NCI-H1930 (cell line): ENCODE measurements at places on chromosomes 7 and 10.

DNA sequence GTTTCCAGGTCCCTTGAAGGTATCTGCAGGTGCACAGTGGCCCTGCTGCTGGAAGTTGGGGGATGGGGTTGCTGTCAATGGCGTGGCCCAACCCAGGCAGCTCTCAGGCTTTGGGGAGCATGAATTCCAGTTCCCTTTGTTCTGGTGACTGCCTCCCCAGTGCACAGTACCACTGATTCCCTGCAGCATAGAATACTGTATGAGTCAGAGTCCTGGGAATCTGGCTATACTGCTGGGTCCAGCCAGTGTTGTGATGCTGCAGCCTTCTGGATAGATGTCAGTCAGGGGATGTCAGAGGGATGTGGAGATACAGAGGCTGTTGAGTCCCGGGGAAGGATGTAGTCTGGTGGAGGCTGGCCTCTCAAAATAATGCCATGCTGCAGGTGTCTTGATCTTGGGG lies 99.3 kb downstream of the LANCL2 start:
- DNase-seq = no peak

GRCh38 chr10:112236486-112236885 lies 46.7 kb upstream of the TECTB start:
- DNase-seq = no peak

DNA sequence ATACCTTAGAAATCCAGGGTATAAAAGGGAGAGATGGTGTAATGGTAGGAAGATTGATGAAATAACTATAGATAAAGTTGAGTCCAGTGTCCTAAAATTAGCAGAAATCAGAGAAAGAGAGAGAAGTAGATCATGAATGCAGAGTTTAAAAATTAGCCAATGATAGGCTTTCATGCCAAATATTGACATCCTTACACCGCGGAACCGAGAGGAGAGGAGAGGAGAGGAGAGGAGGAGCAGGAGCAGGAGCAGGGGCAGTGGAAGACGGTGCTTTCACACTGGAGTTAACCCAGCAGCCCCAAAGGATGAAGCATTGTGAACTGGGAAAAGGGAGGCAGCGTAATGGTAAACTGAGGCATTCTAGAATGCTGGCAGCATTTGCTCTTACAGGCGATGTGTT lies 34.2 kb upstream of the LAMB4 start:
- DNase-seq = no peak

DNA sequence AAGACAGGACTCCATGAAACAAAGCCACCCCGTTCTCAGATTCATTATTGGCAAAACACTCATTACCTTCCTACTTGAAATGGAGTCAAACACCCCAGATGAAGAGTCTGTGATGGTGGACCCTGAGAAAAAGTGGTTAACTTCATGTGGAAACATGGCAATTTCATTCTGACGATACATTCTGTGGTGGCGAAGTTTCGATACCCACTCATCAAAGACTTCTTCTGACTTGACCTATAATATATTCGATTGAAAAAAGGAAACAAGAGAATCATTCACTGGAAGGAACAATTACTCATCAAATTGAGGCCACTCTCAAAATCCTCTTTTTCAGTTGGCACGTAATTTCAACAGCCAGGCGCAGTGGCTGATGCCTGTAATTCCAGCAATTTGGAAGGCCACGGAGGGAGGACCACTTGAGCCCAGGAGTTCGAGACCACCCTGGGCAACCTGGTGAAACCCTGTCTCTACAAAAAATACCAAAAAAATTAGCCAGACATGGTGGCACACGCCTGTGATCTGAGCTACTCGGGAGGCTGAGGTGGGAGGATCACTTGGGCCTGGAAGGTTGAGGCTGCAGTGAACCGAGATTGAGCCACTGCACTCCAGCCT lies 108.8 kb upstream of the GSDME start:
- DNase-seq = no peak

DNA sequence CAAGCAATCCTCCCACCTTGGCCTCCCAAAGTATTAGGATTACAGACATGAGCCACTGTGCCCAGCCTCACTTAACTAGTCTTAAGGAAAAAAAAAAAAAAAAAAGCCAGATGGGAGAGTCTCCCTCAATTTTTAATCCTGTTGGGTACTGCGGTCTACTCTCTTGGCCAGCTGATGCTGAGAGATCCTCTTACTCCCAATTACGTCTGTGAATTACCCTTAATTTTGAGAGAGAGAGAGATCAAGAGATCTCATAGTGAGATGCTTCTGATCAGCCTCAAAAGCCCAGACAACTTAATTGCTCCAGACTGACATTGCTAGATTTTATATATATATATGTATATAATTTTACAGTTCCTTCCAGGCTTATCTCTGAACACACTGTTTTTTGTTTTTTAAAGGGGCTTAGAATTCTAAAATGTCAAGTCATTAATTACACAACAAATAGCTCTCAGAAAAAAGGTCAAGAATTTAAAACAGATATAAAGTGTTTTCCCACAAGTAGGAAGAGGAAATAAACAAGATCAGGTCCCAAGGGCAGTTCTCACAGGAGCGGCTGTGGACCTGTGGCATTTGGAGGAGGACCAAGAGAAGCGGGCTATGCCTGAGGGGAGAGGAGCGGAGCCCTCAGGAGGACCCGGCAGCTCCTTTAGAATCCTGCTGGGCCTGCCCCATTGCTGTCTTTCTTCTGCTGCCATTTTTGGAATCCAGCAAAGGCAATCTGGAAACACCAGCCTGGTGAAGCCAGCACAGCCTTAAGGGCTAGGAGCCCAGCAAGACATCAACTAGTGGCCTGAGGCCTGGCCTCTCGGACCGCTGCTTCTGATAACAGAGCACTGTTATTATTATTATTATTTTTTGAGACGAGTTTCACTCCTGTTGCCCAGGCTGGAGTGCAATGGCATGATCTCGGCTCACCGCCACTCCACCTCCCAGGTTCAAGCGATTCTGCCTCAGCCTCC lies 30.1 kb downstream of the DENND2A start:
- no peak for DNase-seq

GRCh38 chr7:47405921-47406800 lies 175.8 kb downstream of the TNS3 start:
- no peak for DNase-seq

- DNase-seq = no peak
Observed at GRCh38 chr7:74272305-74273038, 16.7 kb upstream of the CLIP2 start.

DNA sequence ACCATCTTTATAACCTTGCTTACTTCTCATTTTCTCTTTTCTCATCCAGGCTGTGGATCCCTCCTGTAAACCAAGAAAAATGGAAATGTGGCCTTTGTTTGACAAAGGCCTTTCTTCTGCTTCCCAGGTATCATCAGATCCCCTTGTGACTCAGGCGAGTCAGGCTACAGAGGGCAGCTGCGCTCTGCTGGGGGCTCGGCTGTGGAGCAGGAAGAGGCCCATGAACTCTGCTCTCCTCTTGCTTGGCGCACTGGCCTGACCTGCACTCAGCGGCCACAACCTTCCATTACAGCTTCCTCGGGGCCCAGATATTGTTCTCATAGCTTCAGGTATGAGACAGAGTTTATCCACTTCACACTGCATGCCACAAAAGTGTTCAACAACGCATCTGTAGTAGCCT lies 457.6 kb upstream of the COBL start:
- no peak for DNase-seq

GRCh38 chr7:40604601-40605438 lies 470.0 kb downstream of the SUGCT start:
- DNase-seq = peak; percentile 23

DNA sequence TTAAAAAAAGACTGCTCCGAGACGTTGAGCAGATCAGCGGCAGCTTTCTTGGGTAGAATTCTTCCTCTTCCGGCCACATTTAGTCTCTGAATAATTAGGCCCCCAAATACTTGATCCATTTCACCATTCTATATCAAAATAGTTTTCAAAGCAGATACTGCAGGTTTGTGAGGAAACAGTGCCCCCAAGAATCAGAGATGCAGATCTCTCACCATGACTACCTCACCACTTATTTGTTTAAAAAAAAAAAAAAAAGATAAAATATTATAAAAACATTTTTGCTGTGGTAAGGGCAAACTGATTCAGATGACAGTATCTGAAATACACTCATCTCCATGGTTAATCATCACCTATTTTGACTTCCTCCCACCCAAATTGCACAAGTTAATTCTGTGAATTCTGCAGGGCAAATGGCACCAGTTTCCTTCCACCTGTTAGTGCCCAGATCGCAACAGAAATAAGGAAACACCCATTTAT lies 210.4 kb downstream of the FAM107B start:
- DNase-seq = no peak

DNA sequence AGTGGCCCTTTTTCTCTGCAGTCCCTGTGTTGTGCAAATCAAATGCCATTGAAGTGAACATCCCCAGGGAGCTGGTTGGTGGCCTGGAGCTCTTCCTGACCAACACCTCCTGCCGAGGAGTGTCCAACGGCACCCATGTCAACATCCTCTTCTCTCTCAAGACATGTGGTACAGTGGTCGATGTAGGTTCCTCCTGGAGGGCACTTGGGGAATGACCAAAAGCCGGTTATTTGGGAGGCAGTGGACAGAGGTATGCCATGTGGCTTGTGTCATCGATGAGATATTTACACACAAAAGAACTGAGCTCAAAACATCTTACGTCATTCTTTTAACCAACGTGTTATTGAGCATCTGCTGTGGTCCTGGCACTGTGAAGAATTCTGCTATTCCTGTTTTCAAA lies 19.7 kb downstream of the OIT3 start:
- DNase-seq = no peak

DNA sequence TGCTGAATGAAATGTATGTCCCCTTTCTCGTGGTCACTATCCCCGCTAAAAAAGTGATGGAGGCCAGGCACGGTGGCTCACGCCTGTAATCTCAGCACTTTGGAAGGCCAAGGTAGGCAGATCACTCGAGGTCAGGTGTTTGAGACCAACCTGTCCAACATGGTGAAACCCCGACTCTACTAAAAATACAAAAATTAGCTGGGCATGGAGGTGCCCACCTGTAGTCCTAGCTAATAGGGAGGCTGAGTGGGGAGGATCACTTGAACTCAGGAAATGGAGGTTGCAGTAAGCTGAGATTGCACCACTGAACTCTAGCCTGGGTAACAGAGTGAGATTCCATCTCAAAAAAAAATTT lies 91.4 kb upstream of the MKLN1 start:
- DNase-seq = no peak

GRCh38 chr10:131812736-131813604 lies 87.8 kb upstream of the PPP2R2D start:
- DNase-seq = no peak

DNA sequence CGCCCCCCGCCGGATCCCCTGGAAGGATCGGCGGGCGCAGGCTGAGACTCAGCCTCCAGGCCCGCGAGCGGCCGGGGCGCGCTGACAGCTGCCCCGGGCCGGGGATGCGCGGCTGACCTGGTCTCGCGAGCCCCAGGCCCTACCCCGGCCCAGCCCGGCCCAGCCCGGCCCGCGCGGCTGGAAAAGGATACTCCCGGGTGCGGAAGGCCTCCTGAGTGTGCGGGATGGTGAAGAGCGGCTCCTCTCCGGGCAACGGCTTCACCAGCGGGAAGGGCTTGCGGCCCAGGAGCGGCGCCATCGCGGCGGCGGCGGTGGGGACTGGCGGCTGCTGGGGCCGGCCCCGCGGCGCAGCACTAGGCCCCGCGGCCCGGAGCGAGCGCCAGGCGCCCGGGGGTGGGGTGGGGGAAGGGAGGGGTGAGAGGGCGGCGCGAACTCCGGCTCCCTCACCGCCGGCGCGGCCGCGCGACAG lies 423 bp downstream of the BAZ1B start:
- DNase-seq = peak; percentile 69
